ENCODE measurements at places on chromosomes 13 and 19. TPM values are rescaled to one million over a fixed set of nuclear protein-coding genes. Genes with fewer than 3 reads are reported as not detected.

Gene IZUMO4
- total RNA-seq = 3.5 TPM

Gene CGB8
- total RNA-seq = not detected

Gene GJB2
- 1.2 TPM for total RNA-seq

Gene AKAP8L
- total RNA-seq = 76.7 TPM

Gene SCEL
- not detected for total RNA-seq

Gene DCLK1
- total RNA-seq = 9.4 TPM

Gene RAB4B
- 43.0 TPM for total RNA-seq

Gene POU4F1
- total RNA-seq = not detected

Gene CDX2
- not detected for total RNA-seq

Gene B3GNT8
- 158 TPM for total RNA-seq

Gene CABP5
- total RNA-seq = not detected

Gene ZNF792
- total RNA-seq = 11.2 TPM

Gene PGLYRP1
- not detected for total RNA-seq

Gene PNMA8A
- total RNA-seq = not detected

GRCh38 chr19:38248421-38248820 lies 7.8 kb downstream of the PPP1R14A start:
- no peak for DNase-seq
- H3K4me1 ChIP-seq = peaks cover 86% of the 10 kb centered on the region
- H3K27me3 ChIP-seq = no peaks in the 10 kb centered on the region
- no peaks in the 10 kb centered on the region for H3K36me3 ChIP-seq
- H3K27ac ChIP-seq = peak overlapping the region; percentile 11

GRCh38 chr19:33064792-33065550 lies at the start of gene RHPN2:
Gene RHPN2, minus strand, starts transcription at chr19:33064888. Its CDS starts 36 bp downstream, at chr19:33064852.
- H3K27me3 ChIP-seq = peaks cover 44% of the 10 kb centered on the region
- H3K4me3 ChIP-seq = peak within 1 kb of the TSS; percentile 92
- peak; percentile 81 for DNase-seq
- peaks cover 37% of the 10 kb centered on the region for H3K4me1 ChIP-seq

DNA sequence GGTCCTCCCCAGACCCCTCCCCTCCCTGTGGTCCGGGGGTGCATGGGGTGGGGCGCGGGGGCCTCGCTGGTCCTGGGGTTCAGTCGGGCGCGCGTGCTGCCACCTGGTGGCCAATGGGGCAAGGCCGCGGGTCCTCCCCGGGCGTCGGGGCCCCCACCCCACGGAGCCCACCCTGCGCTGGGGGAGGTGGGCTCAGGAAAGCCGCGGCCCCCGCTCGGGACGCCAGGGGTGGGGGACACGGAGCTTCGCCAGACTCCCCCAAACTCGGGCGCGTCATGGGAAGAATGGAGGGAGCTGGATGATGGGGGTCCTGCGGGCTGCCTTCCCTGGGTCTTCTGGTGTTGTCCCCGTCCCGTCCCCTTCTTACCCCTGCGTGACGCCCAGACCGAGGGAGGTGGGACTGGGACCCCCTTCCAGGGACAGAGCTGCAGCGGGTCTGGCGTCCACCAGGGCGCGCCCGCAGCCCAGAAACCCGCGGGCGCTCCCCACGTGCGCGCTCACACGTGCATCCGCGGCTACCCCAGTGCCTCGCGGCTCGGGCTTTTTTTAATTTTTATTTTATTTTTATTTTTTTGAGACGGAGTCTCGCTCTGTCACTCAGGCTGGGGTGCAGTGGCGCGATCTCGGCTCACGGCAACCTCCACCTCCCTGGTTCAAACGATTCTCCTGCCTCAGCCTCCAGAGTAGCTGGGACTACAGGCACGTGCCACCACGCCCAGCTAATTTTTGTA lies 19.8 kb upstream of the TCF3 start:
- H3K36me3 ChIP-seq = no peaks in the 10 kb centered on the region
- H3K27me3 ChIP-seq = peaks cover 14% of the 10 kb centered on the region
- peaks cover 19% of the 10 kb centered on the region for H3K4me1 ChIP-seq
- H3K27ac ChIP-seq = no peak overlapping the region
- DNase-seq = no peak

DNA sequence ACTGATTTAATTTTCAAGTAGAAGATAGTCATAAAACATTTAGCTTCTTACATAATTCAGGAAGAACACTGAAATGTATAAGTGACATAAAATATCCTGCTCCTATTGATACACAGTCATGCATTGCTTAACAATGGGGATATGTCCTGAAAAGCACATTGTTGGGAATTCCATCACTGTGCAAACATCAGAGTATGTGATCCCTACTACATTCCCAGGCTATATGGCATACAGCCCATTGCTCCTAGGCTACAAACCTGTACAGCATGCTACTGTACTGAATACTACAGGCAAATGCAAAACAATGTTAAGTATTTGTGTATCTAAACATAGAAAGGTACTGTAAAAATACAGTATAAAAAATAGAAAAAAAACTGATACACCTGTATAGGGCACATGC lies 723.9 kb upstream of the ARGLU1 start:
- no peaks in the 10 kb centered on the region for H3K36me3 ChIP-seq
- H3K4me3 ChIP-seq = no peak overlapping the region
- H3K27me3 ChIP-seq = no peaks in the 10 kb centered on the region

- no peaks in the 10 kb centered on the region for H3K4me1 ChIP-seq
- no peak for DNase-seq
- peaks cover 15% of the 10 kb centered on the region for H3K36me3 ChIP-seq
- no peaks in the 10 kb centered on the region for H3K27me3 ChIP-seq
Measured at GRCh38 chr13:26693749-26694463, 66.7 kb downstream of the GPR12 start.

DNA sequence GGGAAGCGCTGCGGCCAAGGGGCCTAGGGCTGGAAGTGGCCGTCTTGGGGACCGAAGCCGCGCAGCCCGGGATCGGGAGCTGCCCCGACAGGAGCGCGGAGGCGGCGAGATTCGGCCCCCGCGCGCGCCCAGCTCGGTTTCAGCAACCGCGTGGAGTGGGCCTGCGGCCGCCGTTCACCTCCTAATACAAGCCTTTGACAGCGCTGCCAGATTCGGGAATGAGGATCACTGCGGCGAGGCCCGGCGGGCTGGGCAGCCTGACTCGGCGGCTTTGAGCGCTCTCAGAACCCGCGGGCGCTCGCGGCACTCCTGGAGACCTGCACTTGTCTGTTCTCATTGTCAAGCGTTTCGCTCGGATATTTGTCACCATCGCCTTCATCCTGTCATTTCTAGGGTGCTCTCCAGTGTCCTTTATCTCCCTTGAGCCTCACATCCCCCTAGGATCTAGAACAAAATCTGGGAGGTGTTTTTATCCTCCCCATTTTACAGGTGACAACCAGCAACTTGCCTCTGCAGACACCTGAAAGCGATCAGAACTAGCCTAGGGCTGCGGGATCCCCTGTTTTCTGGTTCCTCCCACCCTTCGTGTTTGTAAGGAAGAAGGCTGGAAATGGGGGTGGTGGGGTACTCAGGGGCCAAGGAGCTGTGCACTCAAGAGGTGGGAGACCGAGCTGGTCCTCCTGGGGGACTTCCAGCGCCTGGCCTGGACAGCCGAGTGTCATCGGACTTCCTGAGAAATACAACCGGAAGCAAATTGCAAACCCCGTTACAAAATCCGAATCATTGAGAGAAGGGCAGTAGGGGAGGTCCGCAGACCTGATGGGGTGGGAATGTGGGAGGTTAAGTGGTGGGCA lies 1.5 kb upstream of the CDX2 start:
- peak; percentile 10 for DNase-seq
- no peak overlapping the region for H3K4me3 ChIP-seq
- no peak overlapping the region for H3K27ac ChIP-seq
- H3K36me3 ChIP-seq = no peaks in the 10 kb centered on the region
- peaks cover 48% of the 10 kb centered on the region for H3K4me1 ChIP-seq
- peaks cover 100% of the 10 kb centered on the region for H3K27me3 ChIP-seq

DNA sequence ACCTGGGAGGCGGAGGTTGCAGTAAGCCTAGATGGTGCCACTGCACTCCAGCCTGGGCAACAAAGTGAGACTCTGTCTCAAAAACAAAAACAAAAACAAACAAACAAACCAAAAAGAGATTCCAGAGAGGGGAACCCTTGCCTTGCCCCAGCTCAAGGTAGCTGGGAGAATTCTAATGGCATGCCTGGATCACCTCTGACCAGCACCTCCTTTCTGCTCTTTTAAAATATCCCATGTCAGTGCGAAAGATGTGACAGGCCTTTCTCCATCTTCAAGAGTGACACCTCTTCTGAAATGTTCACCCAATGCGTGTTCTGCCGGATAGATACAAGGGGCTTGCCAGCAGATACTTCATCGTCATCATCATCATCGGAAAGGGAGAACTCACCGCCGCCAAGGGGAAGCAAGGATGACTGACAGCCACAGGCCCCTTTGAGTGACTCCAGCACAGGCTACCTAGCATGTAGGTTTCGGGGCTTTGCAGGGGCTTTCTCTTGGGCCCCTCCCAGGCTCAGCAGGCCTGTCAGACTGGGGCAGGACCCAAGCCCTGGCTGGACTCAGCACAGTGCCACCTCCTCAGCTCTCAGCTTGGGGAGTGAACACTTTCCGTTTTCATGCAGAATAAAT lies 18.9 kb upstream of the LRP3 start:
- no peak overlapping the region for H3K4me3 ChIP-seq
- H3K27ac ChIP-seq = no peak overlapping the region
- no peak for DNase-seq
- no peaks in the 10 kb centered on the region for H3K27me3 ChIP-seq

- no peak overlapping the region for H3K4me3 ChIP-seq
- no peak overlapping the region for H3K27ac ChIP-seq
Measured at GRCh38 chr13:93875547-93875946, 603.9 kb downstream of the DCT start.

DNA sequence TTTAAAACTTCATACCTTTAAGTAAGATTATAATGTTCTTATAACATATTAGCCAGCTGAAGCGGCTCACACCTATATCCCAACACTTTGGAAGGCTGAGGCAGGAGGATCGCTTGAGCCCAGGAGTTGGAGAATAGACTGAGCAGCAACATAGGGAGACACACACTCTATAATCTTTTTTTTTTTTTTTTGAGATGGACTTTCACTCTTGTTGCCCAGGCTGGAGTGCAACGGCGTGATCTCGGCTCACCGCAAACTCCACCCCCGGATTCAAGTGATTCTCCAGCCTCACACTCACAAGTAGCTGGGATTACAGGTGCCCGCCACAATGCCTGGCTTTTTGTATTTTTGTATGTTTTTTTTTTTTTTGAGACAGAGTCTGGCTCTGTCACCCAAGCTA lies 37.3 kb downstream of the SPRYD7 start:
- DNase-seq = no peak
- no peak overlapping the region for H3K4me3 ChIP-seq
- no peaks in the 10 kb centered on the region for H3K4me1 ChIP-seq
- H3K27me3 ChIP-seq = no peaks in the 10 kb centered on the region
- no peak overlapping the region for H3K27ac ChIP-seq

- H3K4me3 ChIP-seq = no peak overlapping the region
- H3K27ac ChIP-seq = no peak overlapping the region
Measured at GRCh38 chr13:82739881-82740280, 1142.4 kb downstream of the SLITRK1 start.

DNA sequence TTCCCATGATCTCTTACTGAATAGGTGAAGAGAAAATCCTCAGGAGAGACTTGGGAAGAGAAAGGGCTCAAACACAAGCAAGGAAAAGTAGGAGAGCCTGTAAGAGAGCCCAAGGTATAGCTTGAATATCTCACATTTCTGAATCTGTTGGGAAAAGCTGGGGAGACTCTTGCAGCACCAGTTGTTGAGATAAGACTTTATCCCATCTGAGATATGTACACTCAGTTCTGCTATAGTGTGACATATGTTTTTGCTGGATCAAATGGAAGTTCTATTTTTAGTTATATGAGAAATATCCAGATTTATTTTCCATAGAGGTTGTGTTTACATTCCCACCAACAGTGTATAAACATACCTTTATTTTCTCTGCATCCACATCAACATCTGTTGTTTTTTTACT lies 246.1 kb downstream of the NDFIP2 start:
- H3K4me3 ChIP-seq = no peak overlapping the region
- H3K27me3 ChIP-seq = no peaks in the 10 kb centered on the region
- peaks cover 10% of the 10 kb centered on the region for H3K4me1 ChIP-seq
- no peak for DNase-seq
- H3K27ac ChIP-seq = no peak overlapping the region

DNA sequence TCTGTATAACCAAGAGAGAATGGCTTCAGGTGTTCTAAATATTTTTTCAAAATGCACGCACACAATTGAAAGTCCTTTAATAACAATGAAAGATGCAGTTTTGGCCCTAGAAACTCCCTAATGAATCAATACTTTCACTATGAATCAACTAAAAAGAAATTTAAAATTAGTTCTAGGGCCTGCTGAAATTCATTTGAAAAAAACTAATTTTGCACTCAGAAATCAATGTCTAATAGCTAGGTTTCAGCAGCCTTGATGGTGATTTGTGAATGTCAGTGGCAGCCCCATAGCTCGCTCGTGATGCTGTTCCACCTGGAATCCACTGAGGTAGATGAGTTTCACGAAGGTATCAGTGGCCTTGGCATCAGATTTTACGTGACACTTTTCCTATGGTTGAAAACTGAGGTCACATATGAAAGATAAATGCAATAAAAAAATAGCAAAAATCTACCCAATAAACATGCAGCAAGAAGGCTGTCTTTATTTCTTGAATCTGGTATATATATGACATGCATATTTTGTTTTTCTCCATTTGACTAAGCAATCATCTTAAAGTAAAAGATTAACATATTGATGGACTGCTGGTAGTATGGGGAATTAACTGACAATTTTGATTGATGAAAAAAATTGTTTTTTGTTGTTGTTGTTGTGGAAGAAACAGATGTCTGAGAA lies 141.0 kb downstream of the AKAP11 start:
- H3K27me3 ChIP-seq = no peaks in the 10 kb centered on the region
- DNase-seq = no peak

GRCh38 chr13:45021250-45021649 lies 31.9 kb downstream of the GPALPP1 start:
- no peak overlapping the region for H3K4me3 ChIP-seq
- no peak overlapping the region for H3K27ac ChIP-seq
- H3K27me3 ChIP-seq = no peaks in the 10 kb centered on the region
- H3K36me3 ChIP-seq = peaks cover 85% of the 10 kb centered on the region
- no peak for DNase-seq

DNA sequence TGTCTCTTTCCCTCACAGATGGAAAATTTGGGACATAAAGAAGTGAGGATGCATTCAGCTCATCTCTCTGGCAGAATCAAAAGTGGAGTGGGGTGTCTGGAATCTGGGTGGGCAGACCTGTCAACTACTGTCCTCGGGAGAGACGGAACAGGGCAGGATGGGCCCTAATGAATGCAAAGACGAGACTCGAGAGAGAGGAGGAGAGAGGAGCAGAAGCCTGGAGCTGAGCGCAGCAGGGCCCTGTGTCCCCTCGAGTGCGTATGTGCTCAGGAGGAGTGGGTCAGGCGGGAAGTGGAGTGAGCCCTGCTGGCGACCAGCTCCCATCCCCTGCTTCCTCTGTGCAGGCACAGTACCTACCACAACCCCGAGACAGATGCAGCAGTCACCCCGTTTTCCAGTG lies 78.9 kb downstream of the TEX29 start:
- H3K36me3 ChIP-seq = no peaks in the 10 kb centered on the region
- no peak overlapping the region for H3K4me3 ChIP-seq
- H3K27ac ChIP-seq = no peak overlapping the region
- no peaks in the 10 kb centered on the region for H3K27me3 ChIP-seq
- H3K4me1 ChIP-seq = no peaks in the 10 kb centered on the region

All from stomach (tissue), 19 donors.